ENCODE measurements at places on chromosomes 2 and 18.
A peak's percentile ranks its signal among the peaks of the same experiment; 100 is the strongest.

GRCh38 chr2:129765678-129766351, 213.7 kb upstream of the RAB6C start:
- DNase-seq: no peak

- no peak for DNase-seq
These were observed 105.5 kb downstream of the NOL10 start for GRCh38 chr2:10584242-10584753.

GRCh38 chr2:10617241-10617640, 72.5 kb downstream of the NOL10 start:
- no peak for DNase-seq

GRCh38 chr2:53786352-53786704, 425 bp downstream of the ASB3 start:
- peak; percentile 16 for DNase-seq

GRCh38 chr2:217632043-217632442, 370.8 kb downstream of the TNS1 start:
- DNase-seq: no peak

GRCh38 chr18:79563949-79564348, 115.7 kb upstream of the CTDP1 start:
- DNase-seq: no peak

DNA sequence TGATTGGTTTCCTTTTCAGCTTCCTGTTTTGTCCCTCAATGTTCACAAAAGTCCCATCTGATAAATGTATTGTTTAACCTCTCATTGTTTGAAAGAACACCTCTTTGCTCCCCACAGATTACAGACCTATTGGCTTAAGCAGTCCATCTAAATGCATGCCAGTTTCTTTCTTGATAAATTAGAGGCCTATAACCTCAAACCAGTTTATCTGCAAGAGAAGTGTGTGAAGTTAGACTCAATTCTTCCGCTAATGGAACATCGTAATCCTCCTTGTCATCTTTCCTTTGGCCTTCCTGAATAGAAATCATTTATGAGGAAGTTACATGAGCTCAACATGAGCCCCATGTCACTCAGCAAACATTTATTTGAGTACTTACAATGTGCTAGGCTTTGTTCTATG, 74.0 kb downstream of the FRZB start:
- DNase-seq: no peak

GRCh38 chr18:7089369-7089768, 28.2 kb downstream of the LAMA1 start:
- no peak for DNase-seq

DNA sequence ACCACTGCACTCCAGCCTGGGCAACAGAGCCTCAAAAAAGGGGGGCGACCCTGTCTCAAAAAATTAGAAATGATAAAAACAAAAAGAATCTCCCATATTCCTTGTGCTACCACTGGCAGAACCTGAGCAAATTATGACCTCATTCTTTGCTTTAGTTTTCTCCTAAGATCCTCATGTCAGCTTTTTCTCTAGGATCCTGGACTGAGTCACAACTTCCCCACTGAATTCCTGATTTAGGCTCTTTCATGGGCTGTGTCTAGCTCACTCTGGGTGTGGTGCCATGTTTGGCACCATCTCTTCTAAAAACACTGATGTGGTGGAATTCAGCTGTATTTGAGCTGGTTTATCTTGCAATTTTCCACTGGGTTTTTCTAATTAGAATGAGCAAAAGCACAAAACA, 37.1 kb downstream of the EXOC6B start:
- no peak for DNase-seq

- no peak for DNase-seq
These were observed 86.4 kb downstream of the PLEKHM3 start for GRCh38 chr2:207938886-207939285.

DNA sequence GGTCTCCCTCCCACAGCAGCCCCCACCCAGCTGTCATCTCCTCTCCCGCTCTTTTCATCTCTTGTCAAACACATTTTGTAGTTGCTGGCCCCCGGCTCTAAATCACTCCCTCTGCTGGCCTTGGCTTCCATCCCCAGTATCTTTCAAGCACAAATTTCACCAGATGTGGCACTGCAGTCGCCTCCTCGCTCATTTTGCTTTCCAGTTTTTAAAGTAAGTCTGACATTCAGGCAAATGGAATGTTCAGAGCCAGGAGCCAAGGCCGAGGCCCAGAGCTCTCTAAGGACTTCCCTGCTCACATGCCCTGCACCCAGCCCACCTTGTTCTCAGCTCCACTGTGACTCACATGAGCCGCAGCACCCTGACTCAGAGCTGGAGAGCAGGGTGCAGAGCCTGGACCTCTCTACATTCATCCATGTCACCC, 158.4 kb downstream of the GALNT14 start:
- DNase-seq: no peak

- no peak for DNase-seq
These were observed 79.4 kb upstream of the SP3 start for GRCh38 chr2:174044556-174044955.

GRCh38 chr2:217010173-217010572, 150.3 kb upstream of the TNP1 start:
- DNase-seq: no peak

DNA sequence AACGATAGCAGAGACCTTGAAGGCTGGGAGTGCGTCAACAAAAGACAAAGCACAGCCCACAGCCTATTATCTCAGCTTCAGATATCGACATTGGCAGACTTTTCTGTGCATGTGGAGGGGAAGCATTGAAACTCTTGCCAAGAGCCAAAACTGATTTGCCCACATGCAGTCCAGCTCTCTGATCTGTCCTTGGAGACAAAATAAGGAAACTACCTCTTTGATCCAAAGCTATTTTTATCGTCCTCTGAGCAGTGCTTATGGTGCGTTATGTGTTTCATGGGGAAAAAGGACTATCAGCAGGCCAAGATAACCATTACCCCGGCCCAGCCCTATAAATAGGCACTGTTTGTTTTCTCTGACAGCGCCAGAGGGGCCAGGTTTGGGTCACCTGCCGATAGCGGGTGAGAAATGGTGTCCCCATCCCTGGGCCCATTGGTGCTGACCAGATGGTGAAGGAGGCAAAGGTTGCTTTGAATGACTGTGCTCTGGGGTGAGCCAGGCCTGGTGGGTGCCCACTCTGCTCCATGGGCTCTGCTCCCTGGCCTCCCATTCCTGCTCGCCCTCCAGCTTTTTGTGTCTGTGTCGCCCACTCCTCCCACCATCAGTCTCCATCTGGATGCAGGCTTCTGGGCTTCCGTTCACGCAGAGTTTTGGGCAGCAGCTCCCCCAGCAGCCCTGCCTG, 176.1 kb upstream of the HS6ST1 start:
- DNase-seq: no peak

DNA sequence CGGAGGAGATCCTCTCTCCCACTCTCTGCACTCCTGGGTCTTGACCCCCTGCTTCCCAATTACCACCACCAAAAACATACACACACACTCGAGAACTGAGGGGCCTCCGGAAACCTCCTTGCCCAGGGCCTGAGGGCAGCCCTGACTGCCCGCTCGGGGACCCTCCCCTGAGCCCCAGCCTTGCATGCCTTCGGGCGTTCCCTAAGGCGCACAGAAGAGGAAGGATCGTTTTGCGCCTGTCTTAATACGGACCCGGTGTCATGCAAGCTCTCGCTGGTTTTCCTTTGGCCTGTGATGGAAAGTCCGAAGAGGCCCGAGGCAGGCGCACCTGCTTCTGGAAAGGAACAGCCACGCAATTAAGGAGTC, 19.8 kb downstream of the POU3F3 start:
- DNase-seq: no peak

- DNase-seq: no peak
These were observed 277.5 kb downstream of the AFF3 start for GRCh38 chr2:99864561-99865553.
